ENCODE measurements at places on chromosomes 4 and X.

GRCh38 chr4:135166661-135167060 lies 965.1 kb upstream of the PABPC4L start:
- no peak for DNase-seq

GRCh38 chr4:81348778-81349094 lies 123.0 kb downstream of the RASGEF1B start:
- no peak for DNase-seq

- DNase-seq: no peak
These were observed 32.6 kb downstream of the ABHD18 start for GRCh38 chr4:127997534-127998388.

- no peak for DNase-seq
These were observed 32.1 kb downstream of the CCKAR start for GRCh38 chr4:26458157-26458561.

DNA sequence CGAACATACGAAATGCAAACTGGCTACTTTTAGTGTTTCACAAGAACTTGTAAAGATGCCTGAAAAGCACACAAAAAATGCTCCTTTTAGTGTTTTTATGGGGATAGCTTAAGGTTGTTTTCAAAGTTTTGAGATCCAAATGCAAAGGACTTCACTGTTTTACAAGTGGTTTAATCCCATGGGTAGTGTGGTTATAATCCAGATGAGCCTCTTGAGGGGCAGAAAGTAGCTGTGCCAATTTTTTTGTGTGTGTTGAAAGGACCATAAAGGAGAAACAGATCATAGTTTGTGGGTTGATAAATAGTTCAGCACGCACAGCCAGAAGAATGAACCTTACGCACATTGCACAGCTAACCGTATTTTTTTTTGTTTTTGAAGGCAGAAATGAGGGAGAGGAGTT lies 126.9 kb upstream of the GIMD1 start:
- no peak for DNase-seq

GRCh38 chrX:12210971-12211370 lies 72.7 kb downstream of the FRMPD4 start:
- DNase-seq: no peak

DNA sequence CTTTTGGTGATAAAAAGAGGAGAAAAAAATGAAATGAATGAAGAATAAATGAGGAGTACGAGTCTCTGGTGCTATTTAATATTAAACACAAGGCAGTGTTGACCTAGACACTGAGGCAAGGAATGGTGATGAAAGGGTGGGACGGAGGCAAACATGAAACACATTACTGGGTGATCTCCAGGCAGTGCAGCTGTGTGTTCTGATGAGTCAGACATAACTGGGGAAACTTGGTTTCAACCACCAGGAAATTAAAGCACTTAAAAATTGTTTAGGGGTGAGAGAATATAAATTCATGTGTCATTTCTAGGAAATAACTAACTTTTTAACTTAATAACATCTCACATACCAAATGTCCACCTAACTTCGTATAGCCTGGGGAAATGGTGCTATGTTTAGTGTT lies 19.7 kb upstream of the CXCL6 start:
- DNase-seq: no peak

- no peak for DNase-seq
These were observed 262.7 kb upstream of the ETNPPL start for GRCh38 chr4:109025471-109026076.

DNA sequence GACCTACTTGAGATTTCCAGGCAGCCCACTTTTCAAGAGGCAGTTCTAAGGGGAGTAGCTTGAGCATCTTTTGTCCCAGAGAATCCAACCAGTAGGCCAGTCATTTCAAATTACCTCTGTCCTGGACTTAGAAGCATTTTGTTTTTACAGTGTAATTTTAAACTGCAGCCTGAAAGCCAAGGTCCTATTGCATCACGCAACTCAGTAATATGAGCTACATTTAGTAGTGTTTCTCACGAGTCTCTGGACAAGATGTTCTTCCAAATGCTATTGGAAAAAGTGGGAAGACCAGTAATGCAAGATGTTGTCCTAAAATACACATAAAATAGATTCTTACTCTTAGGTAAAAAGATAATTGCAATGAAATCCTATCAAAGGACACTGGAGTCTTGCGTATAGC lies 182.5 kb upstream of the ARX start:
- no peak for DNase-seq

All from G401 (cell line).